ENCODE measurements at places on chromosomes 13 and 19. TPM values are rescaled to one million over a fixed set of nuclear protein-coding genes. Genes with fewer than 3 reads are reported as not detected.

SRRM5 gene
- total RNA-seq: 2.2 TPM

CCL25 gene
- not detected for total RNA-seq

ATXN8OS gene
- not detected for total RNA-seq

OR10H1 gene
- not detected for total RNA-seq

ZNF320 gene
- 6.7 TPM for total RNA-seq

SUPT20H gene
- total RNA-seq: 28.4 TPM

STOML3 gene
- 0.55 TPM for total RNA-seq

CEACAM21 gene
- total RNA-seq: 0.41 TPM

GRAMD1A gene
- total RNA-seq: 23.7 TPM

ZNF865 gene
- total RNA-seq: 17.5 TPM

GNG7 gene
- 13.1 TPM for total RNA-seq

PRR12 gene
- total RNA-seq: 12.2 TPM

LMTK3 gene
- 0.68 TPM for total RNA-seq

GPR108 gene
- 38.0 TPM for total RNA-seq

SIGLEC9 gene
- total RNA-seq: 2.0 TPM

SKA3 gene
- total RNA-seq: 1.6 TPM

SNRPA gene
- total RNA-seq: 45.1 TPM

JAK3 gene
- 8.4 TPM for total RNA-seq

TLE5 gene
- 359 TPM for total RNA-seq

MEF2B gene
- total RNA-seq: not detected

POLD1 gene
- total RNA-seq: 33.8 TPM

FBXO27 gene
- not detected for total RNA-seq

ZNF573 gene
- total RNA-seq: 0.75 TPM

DENND1C gene
- total RNA-seq: 6.0 TPM

PRSS57 gene
- total RNA-seq: not detected

IZUMO2 gene
- total RNA-seq: not detected

ATP8B3 gene
- 0.75 TPM for total RNA-seq

ZNF728 gene
- total RNA-seq: not detected

CD22 gene
- total RNA-seq: 4.4 TPM

DPY19L3 gene
- 48.6 TPM for total RNA-seq

ELSPBP1 gene
- total RNA-seq: not detected

SBK3 gene
- not detected for total RNA-seq

DCT gene
- not detected for total RNA-seq

SIGLEC7 gene
- total RNA-seq: 2.1 TPM

NKPD1 gene
- total RNA-seq: not detected

RASAL3 gene
- 8.3 TPM for total RNA-seq

NPAS1 gene
- total RNA-seq: not detected

TMEM255B gene
- 1.1 TPM for total RNA-seq

RDH8 gene
- not detected for total RNA-seq

RASA3 gene
- 4.4 TPM for total RNA-seq

ZNF439 gene
- 14.6 TPM for total RNA-seq

TDRD3 gene
- total RNA-seq: 32.4 TPM

TICAM1 gene
- 22.5 TPM for total RNA-seq

FCHO1 gene
- 1.2 TPM for total RNA-seq

CCDC8 gene
- total RNA-seq: 1.9 TPM

Measured in transverse colon (tissue), 4 donors.